Thoracic aorta (tissue), 2 donors: ENCODE measurements at places on chromosomes 16 and 17. TPM values are rescaled to one million over a fixed set of nuclear protein-coding genes. Genes with fewer than 3 reads are reported as not detected.

DNA sequence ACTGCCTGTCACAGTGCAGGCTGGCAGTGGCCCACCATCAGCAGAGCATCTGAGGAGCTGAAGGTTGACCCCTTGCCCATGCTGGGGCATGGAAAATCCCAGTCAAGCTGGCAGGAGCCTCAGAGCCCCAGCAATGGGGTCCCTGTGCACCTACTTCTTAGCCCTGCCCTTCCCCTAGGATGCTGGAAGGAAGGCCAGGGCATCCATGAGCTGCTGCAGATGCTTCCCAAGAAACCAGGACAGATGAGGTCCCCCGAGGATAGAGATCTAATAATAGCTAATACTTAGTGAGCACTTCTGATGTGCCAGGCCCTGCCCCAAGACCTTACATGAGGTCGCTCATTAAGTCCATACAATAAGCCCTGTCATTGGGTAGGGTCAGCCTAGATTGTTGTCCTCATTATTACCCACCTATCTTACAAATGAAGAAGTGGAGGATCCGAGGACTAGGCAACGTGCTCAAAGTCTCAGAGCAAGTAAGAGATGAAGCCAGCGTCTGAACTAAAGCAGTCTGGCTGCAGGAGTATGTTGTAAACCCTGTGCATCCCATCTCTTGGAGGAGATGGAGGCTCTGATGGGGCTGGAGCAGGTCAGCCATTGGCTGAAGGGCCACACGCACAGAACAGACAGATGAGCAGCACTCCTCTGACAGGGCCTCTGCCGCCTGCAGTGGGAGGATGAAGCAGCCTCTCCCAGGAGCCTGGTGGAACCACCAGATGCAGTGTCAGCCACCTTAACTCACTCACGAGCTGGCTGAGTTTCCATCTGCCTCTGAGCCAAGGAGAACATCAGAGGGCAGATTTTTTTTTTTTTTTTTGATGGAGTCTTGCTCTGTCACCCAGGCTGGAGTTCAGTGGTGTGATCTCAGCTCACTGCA, 175.4 kb downstream of the WSCD1 start:
- no peaks in the 10 kb centered on the region for H3K4me1 ChIP-seq
- no peak overlapping the region for H3K4me3 ChIP-seq
- DNase-seq, result no peak
- no peaks in the 10 kb centered on the region for H3K27me3 ChIP-seq
- no peak overlapping the region for H3K27ac ChIP-seq

DNA sequence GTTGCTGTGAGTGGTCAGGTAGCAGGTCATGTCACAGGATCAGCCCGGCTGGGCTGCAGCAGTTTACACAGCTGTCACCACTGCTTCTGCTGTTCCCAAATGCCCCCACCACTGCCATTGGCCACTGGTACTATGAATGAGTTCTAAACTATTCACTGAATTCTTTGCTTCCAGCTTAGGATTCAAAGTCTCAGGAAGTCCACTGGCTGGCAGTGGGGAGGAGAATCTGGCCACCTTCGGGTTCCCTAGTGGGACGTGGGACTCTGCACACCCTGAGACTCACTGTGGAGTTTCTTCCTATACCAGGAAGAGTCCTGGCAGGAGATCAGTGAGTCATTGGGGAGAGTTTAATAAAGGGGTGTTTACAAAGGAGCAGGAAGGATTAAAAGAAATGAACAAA, 6.9 kb downstream of the MT1X start:
- H3K27ac ChIP-seq, result no peak overlapping the region
- no peak overlapping the region for H3K4me3 ChIP-seq
- peaks cover 19% of the 10 kb centered on the region for H3K4me1 ChIP-seq
- H3K36me3 ChIP-seq, result no peaks in the 10 kb centered on the region
- no peak for DNase-seq
- no peaks in the 10 kb centered on the region for H3K27me3 ChIP-seq

DNA sequence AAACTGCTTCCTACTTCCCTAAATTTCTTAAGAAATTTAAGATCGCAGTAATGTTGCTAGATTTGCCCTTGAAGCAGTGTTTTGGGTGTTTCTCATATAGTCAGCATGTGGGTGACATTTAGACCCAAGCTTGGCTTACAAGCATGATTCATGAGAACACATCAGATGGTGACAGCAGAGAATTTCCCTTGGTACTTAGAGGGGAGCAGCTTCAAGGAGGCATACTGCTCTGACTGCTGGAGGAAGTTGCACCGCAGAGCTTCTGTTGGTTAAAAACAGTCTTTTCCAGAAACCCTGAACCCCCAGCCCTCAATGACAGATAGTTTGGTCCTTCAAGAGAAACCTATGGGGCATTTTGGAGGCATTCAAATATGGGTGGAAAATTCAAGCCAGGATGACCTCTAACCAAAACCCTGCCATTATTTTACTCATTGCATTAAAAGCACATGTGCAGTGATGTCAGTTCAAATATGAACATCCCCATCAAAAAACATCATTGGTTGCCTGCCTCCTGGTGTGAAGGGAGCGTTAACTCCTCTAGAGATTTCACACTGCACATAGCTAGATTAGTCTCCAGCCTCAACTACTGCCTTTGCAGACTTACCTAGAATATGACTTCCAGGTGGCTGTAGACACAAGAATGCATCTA, 201.5 kb upstream of the CACNG5 start:
- DNase-seq, result no peak
- no peak overlapping the region for H3K27ac ChIP-seq
- no peak overlapping the region for H3K4me3 ChIP-seq
- H3K4me1 ChIP-seq, result peaks cover 13% of the 10 kb centered on the region
- no peaks in the 10 kb centered on the region for H3K27me3 ChIP-seq

ADGRG3 gene
- 0.41 TPM for total RNA-seq

DNA sequence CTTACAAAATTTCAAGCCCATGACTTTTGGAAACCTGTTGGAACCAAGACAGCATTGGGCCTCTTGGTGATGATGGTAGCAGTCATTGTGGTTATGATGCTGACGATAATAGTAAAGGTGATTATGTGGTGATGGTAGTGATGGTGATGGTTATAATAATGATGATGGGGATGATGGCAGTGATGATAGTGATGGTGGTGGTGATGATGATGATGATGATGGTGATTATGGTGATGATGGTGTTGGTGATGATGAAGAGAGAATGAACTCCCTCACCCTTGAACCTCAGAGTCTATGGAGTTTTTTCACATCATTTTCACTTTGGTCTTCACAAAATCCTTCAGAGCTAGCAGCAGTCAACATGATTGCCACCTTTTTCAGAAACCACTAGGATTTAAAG, 105.3 kb upstream of the ASIC2 start:
- H3K4me1 ChIP-seq, result no peaks in the 10 kb centered on the region
- DNase-seq, result no peak
- peaks cover 2% of the 10 kb centered on the region for H3K27me3 ChIP-seq

DNA sequence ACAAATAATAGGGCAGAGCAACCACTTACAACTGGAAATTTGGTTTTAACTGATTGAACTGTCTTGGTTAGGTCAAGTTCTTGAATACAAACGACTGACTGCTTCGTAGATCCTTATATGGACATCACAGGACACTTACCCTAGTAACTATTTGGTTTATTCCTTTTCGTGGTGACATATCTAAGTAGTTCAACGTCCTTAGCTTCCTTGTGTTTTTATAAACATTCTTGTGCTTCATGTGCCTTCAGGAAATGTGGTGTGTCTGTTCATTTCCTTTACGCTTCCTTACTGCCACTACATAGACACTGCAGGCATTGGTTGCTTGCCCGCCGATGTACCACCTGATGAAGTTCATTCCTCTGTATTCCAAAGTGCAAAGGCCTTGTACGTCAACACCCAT, 59.3 kb downstream of the USP10 start:
- no peak for DNase-seq
- no peak overlapping the region for H3K4me3 ChIP-seq
- H3K27me3 ChIP-seq, result no peaks in the 10 kb centered on the region
- H3K4me1 ChIP-seq, result no peaks in the 10 kb centered on the region
- H3K36me3 ChIP-seq, result peaks cover 32% of the 10 kb centered on the region

- H3K36me3 ChIP-seq, result no peaks in the 10 kb centered on the region
- no peak overlapping the region for H3K27ac ChIP-seq
- DNase-seq, result no peak
- H3K4me3 ChIP-seq, result no peak overlapping the region
Observed at GRCh38 chr16:48110000-48110399, 45.8 kb downstream of the ABCC12 start.

- H3K4me3 ChIP-seq, result no peak overlapping the region
- no peaks in the 10 kb centered on the region for H3K27me3 ChIP-seq
- no peak for DNase-seq
- H3K36me3 ChIP-seq, result no peaks in the 10 kb centered on the region
- H3K4me1 ChIP-seq, result peaks cover 21% of the 10 kb centered on the region
Observed at GRCh38 chr17:32123782-32124181, 18.5 kb upstream of the RHOT1 start.

DNA sequence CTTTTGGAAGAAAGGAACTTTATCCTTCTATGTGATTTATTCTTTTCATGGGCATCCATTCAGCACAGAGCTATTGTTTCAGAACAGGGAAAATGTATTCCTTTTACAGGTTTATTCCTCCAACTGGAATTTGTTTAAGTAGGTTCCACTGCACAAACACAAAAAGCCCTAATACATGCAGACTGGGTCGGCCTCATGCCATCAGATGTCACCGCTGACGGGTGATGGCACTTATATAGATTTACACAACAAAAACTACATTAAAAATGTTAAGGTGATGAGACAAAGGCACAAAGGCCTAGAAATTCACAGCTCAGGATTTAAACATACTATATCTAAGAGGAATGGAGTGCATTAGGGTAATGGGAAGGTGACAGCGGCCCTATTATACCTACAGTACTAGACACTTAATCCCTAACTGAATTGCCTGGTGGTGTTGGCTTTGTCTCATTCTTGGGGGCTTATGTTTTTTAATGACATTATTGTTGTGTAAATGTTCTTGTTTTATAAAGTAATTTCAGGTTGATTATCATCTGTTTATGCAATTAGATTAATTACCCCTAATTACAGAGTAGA, 276.4 kb upstream of the PSMD7 start:
- H3K4me1 ChIP-seq, result no peaks in the 10 kb centered on the region
- no peak for DNase-seq
- H3K4me3 ChIP-seq, result no peak overlapping the region

GRCh38 chr17:45136846-45137560, 1.5 kb downstream of the ACBD4 start:
- peaks cover 7% of the 10 kb centered on the region for H3K4me1 ChIP-seq
- no peak overlapping the region for H3K4me3 ChIP-seq

CFAP97D1 gene
- not detected for total RNA-seq

- H3K27ac ChIP-seq, result peak overlapping the region; percentile 13
- peaks cover 26% of the 10 kb centered on the region for H3K4me1 ChIP-seq
- H3K36me3 ChIP-seq, result no peaks in the 10 kb centered on the region
- H3K27me3 ChIP-seq, result no peaks in the 10 kb centered on the region
Observed at GRCh38 chr16:72876221-72876620, 171.7 kb downstream of the ZFHX3 start.

DNA sequence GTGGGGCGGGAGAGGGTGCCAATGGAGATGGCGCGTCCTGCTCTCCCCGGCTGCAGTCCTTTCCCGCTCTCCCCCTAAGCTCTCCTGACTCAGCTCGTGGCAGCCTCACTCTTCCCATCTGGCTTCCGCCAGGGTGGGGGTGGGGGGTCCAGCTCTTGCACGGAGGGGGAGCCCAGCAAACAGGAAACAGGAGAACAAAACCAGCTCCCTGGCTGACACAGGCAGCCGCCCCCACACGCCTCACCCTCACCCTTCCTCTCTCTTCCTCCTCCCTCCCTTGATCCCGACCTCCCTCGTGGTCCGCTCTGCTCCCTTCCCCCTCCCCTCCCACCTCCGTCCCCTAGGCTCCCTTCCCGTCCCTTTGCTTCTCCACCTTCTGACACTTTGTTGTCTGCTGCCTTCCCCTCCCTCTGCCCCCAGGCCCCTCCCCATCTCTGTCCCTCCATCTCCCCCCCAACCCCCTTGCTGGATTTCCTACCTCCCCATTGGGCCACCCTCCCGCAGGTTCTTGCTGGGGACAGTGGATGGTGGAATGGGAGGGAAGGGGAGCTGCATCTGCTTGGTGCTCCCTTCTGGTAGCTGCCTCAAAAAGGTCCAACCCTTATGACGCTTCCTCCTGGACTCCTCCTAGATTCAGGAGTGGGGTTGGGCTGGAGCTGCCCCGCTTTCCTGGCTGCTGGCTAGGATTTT, 23.7 kb downstream of the ARHGAP23 start:
- H3K36me3 ChIP-seq, result no peaks in the 10 kb centered on the region
- peaks cover 47% of the 10 kb centered on the region for H3K4me1 ChIP-seq
- H3K27ac ChIP-seq, result peak overlapping the region; percentile 46
- no peaks in the 10 kb centered on the region for H3K27me3 ChIP-seq

DNA sequence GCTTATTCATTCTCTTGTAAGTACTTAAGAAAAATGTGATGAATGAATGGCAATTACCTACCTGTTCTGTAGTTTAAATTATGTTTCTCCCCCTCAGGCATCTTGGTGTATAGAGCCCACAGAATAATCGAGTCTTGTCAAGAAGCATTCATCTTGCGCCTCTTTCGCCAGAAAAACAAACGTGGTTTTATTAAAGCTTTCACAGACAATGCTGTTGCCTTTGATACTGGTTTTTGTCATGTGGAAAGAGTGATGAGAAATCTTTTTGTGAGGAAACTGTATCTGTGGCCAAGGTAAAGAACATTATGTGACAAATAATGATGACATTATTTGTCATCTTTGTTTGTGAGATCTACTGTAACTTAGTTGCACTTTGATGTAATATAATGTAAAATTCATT, 6.5 kb downstream of the ERCC4 start:
- H3K27me3 ChIP-seq, result no peaks in the 10 kb centered on the region
- H3K36me3 ChIP-seq, result no peaks in the 10 kb centered on the region
- DNase-seq, result no peak
- peaks cover 5% of the 10 kb centered on the region for H3K4me1 ChIP-seq
- no peak overlapping the region for H3K27ac ChIP-seq

GRCh38 chr17:78716814-78717393, 65.2 kb downstream of the CYTH1 start:
- no peak overlapping the region for H3K27ac ChIP-seq
- peak overlapping the region; percentile 70 for H3K4me3 ChIP-seq
- no peak for DNase-seq
- peaks cover 17% of the 10 kb centered on the region for H3K4me1 ChIP-seq
- H3K36me3 ChIP-seq, result no peaks in the 10 kb centered on the region
- H3K27me3 ChIP-seq, result no peaks in the 10 kb centered on the region

- no peaks in the 10 kb centered on the region for H3K27me3 ChIP-seq
- DNase-seq, result no peak
- H3K27ac ChIP-seq, result no peak overlapping the region
- peaks cover 10% of the 10 kb centered on the region for H3K4me1 ChIP-seq
Observed at GRCh38 chr17:4135489-4135888, 7.3 kb downstream of the ZZEF1 start.

KRTAP1-5 gene
- total RNA-seq, result not detected

GRCh38 chr17:61023996-61024395, 346.3 kb downstream of the BCAS3 start:
- H3K36me3 ChIP-seq, result no peaks in the 10 kb centered on the region
- H3K27ac ChIP-seq, result no peak overlapping the region
- no peak for DNase-seq
- H3K4me3 ChIP-seq, result no peak overlapping the region
- no peaks in the 10 kb centered on the region for H3K27me3 ChIP-seq

DNA sequence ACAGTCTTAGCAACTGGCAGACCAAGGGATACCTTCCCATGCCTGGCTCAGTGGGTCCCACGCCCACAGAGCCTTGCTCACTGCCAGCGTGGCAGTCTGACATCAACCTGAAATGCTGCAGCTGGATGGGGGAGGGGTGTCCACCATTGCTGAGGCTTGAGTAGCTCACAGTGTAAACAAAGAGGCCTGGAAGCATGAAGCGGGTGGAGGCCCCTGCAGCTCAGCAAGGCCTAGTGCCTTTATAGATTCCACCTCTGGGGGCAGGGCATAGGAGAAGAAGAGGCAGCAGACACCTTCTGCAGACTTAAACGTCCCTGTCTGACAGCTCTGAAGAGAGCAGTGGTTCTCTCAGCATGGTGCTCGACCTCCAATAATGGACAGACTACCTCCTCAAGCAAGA, 263.2 kb downstream of the KIF2B start:
- H3K27ac ChIP-seq, result no peak overlapping the region
- H3K4me1 ChIP-seq, result no peaks in the 10 kb centered on the region
- DNase-seq, result no peak
- no peaks in the 10 kb centered on the region for H3K36me3 ChIP-seq
- no peak overlapping the region for H3K4me3 ChIP-seq
